ELR (cell line): ENCODE measurements at places on chromosomes 2 and 18.
A peak's percentile ranks its signal among the peaks of the same experiment; 100 is the strongest.

DNA sequence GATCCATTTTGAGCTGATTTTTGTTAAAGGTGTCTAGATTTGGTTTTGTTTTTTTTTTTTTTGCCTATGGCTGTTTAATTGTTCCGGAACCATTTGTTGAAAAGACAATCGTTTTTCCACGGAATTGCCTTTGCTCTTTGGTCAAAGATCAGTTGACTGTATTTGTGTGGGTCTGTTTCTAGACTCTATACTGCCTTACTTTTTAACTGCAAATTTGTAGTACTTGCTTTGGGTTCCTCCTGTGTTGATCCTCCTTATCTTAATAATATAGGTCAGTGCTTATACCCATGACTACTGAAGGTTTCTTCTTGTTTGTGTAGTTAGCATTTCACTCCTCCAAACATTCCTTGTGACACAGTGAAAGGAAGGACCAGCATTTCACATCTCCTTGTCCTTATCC, 30.4 kb downstream of the CERS6 start:
- no peak for DNase-seq

DNA sequence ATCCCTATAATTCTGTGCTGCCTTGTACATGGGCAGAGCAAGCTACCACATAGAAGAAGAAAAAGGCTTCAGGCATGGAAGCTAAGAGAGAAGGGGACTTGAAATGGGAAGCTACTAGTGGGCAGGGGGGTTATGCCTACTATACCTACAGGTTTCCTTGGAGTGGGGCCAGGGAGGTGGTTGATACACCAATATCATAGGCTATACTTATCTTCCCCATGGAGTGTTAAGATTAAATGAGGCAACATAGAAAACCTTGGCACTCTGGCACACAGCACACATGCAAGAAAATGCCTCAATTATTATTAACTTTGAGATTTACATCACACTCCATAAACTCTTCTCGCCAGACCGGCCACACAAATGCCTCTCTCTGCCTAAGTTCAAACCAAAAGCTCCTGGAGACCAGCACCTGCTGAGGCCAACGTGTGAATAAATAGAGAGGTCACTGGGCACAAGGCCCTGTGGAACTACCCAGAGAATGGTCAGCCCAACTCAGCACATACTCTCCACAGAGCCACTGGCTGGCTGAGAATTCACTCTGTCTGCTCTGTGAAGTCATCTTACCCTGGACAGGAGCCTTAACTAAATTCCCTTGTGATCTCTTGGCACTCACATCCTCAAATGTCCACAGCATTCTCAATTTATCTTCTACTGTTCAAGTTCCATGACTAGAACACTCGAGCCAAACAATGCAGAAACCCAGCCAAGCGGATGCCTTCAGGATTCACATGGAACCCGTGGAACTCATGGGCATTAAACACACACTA, 498.7 kb downstream of the BCL11A start:
- no peak for DNase-seq

DNA sequence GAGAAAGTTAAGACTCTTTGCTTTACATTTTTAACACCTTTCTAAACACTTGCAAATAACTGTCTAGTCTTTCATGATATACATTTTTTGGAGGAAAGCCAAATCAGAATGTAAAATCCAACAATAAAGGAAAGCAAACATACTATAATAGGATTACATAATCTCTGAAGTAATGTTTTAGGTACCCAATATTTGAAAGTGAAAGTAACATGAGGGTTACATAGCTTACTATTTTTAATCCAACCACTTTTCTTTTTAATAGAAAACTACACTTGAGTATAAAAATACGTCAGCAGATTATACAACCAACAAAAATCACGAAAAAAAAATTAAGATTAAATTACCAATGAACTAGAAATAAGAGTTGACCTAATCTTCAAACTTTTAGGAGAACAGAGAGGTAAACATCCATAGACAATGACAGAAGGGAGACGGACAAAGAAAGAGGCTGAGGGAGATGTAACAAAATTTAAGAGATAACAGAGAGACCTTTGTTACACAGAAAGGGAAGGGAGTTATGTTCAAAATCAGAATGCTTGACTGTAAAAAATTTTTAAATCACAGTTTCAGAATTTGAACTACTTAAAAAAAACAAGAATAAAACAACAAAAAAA, 150.0 kb downstream of the IKZF2 start:
- no peak for DNase-seq

DNA sequence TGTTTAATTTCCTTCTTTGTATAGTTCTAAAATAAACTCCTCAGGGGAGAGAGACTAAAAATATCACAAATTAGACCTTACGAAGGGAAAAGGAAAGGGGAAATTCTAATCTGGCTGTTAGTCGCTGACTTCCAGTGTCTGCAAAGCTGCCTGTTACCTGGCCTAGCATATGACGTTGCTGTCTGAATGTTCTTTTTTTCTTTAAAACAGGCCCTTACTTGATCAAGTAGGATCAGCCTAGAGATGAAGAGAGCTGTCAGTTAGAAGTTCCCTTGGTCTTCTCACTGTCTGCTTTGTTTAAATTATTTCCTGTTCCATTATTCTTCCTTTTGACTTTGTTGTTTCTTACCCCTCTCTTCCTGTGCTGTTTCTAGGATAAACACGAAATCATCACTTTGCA, 11.2 kb downstream of the NCK2 start:
- no peak for DNase-seq

GRCh38 chr2:62118160-62118559, 77.8 kb upstream of the B3GNT2 start:
- no peak for DNase-seq

- no peak for DNase-seq
These were observed 47.9 kb downstream of the RBMS1 start for GRCh38 chr2:160445673-160446072.

- DNase-seq: no peak
These were observed 91.8 kb downstream of the CBLN2 start for GRCh38 chr18:72452328-72452727.

- no peak for DNase-seq
These were observed 118.8 kb downstream of the SETBP1 start for GRCh38 chr18:44799382-44799906.

GRCh38 chr18:26304511-26304910, 78.3 kb downstream of the TAF4B start:
- peak; percentile 22 for DNase-seq

GRCh38 chr2:85706063-85706462, 11.9 kb downstream of the GNLY start:
- DNase-seq: no peak

DNA sequence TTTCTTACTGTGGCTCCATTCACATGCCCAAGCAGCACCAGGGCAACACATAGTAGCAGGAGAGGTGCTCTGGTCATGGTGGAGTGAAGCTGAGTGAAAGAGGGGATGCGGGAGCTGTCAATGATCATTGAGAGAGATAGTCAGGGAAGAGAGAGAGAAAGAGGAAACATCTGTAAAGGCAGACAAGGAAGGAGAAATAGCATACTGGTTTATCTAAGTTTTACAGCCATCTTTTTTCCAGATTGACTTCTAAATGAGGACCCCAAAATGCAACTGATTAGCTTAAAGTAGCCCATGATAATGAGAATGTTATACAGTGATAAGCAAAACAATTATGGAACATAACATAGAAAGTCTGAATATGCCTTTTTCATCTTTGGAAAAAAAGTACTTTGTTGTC, at the start of gene C2orf66:
TSS of gene C2orf66 (minus strand) at position 96 of the 400 bp plus-strand sequence. CDS start at position 77, 19 bp downstream.
- no peak for DNase-seq

DNA sequence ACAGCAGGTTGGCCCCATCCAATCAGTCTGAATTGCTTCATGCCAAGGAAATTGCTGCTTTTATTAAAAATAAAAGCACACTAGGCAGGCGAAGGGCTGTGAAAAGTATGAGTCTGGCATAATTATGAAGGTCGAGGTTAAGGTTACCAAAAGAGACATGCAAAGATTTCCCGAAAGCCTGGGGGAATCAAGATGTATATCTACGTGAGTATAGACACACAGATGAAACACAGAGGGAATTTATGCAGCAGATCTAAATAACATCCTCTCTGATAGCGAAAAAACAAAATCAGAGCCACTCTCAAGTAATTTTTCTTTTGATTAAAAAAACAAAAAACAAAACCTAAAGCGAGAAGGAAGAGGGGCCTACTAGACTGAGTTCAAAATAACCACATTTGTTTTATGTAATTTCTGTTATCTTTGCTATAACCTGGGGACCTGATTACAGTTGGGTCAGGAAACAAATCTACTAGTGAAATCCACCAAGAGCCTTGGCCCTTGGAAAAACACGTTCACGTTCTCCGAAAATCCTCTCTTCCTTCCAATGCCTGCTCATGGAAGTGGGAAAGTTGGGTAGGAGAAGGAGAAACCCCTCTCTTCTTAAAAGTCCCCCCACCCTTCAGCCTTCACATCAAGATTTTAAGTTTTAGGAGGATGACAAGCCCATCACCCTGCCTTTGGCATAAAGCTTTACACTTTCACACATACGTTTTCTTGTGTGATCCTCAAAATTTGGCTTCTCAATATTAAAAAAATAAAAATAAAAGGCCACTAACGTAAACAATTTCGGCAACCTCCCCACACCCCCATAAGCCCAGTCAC, 1.4 kb downstream of the AAK1 start:
- no peak for DNase-seq

DNA sequence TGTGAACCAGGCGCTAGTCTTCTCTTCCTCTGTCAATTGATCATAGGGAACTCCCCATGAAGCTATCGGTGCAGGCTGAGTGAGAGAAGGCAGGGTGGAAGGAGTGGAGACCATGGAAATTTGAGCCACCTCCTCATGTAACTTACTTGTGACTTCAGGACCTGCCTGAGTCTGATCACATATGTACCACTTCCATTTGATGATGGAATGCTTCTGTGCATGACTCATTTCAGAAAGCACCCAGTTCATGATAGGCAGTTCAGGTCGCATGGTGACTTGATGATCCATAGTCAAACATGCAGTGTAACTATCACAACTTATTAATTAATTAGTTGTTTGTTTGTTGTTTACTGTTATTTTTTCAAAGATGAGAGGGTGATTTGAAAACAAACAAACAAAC, 1296.7 kb downstream of the SUCLG1 start:
- no peak for DNase-seq

- DNase-seq: no peak
These were observed 15.0 kb upstream of the SPOPL start for GRCh38 chr2:138486363-138487198.

GRCh38 chr2:196399096-196399495, 227.7 kb upstream of the STK17B start:
- no peak for DNase-seq

- DNase-seq: peak; percentile 30
These were observed 142.8 kb downstream of the NDUFA10 start for GRCh38 chr2:239882331-239882732.

GRCh38 chr18:23552505-23552904, 33.8 kb downstream of the NPC1 start:
- no peak for DNase-seq

DNA sequence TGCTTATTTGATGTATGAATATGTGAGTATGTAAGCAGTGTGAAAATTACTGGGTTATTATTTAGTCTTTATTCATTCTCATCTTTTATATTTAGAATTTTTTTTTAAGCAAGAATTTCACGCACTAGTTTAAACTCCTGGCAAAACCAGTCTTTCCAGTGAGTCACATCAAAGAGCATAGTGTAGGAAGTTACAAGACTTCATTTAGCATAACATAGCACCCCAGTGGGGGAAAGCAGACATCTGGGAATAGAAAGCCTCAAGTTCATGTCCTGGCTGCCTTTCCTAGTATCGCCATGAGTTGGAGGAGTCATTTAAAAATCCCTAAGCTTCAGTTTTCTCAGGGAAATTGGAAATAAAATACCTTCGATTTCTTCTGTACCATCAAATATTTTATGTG, 408.3 kb downstream of the NUP35 start:
- DNase-seq: peak; percentile 17

DNA sequence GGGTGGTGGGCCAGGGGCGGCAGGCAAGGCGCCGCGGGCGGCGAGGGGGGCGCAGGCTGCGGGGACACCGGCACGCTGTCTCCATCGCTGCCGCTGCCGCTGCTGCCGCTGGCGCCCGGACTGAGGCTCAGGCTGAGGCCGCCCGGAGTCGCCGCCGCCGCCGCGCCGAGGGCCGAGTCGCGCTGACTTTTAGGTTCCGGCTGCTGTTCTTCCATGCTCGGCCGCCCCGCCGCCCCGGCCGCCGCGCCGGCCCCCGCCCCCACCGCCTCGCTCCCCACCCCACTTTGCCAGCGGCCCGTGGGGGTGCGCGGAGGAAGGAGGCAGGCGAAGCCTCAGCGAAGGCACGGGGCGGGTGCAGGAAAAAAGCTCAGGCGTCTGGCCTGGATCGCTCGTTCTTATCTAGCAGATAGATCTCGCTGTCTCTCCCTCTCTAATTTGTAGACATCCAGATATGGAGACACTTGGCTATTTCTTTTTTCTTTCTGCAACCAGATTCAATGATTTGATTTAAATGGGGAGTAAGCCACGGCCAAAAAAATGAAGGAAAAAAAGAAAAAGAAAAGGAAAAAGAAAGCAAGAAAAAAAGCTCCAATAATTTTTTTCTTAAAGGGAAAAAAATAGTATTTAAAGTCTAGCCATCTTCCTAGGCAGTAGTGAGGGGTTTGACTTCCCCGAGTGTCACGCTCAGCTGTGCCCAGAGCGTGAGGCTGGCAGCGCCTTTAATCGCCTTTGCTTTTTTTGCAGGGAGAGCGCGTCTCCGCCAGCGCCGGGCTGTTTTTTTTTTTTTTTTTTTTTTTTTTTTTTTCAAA, at the start of gene EN1:
TSS of gene EN1 (minus strand) at position 696 of the 809 bp plus-strand sequence. CDS start at position 215, 481 bp downstream.
- no peak for DNase-seq

DNA sequence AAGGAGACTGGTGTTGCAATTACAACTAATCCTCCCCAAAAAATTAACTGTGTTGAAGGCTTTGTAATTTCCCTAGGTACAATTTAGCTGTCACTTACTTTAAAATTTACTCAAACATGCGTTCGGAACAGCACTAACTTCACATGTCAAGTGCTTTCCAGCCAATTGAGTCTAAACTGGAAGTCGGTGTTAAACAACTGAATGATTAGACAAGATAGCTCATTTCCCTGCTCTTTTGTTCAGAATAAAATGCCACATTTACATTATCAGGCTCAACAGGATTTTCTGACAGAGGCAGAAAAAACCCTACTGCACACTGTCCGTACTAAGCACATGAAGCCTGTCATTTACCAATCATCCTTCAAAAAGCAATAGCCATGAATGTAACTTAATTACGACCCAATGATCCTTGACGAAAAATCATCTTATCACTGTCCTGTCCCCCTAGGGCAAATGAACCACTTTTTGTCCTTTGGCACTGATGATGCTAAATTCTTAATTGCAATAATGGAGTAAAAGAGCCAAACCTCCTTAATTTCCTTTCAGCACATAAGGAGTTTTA, 56.0 kb downstream of the LRPPRC start:
- DNase-seq: no peak

DNA sequence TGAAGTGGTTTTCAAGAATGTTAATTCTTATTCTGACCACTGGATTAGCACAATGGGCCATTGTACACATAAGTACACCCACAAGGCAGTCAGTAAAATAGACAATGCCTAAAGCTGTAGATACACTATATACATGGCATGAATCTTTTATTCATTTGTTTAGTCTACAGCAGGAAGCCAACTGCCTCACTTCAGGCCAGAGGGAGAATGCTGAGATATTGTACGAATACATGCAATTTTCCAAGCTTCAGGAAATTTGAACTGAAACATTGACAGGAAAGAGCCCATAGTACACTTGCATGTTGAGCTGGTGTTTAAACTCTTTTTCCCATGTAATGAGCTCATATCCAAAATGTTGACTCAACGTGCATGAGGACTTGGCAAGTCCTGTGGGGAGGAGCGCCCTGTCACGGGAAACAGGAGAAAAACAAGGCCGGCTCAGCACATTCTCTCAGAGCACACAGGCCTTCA, 111.6 kb upstream of the CYP1B1 start:
- DNase-seq: peak; percentile 51
